ENCODE measurements at places on chromosomes 13 and 19.

DNA sequence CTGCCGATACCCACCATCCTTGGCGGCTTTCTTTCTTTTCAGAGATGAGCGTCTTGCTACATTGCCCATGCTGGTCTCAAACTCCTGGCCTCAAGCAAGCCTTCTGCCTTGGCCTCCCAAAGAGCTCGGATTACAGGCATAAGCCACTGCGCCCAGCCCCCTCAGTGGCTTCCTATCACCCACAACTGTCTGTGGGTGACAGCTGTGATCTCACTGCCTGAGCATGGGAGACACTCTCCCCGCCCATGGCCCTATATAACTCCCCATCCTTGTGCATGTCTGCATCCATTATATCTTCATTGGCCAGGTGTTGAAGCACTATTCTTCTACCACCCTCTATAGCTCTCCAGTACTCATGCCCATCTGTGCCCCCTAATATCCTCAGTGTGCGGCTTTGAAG, 76.2 kb downstream of the PTPRS start:
- no peak for DNase-seq

DNA sequence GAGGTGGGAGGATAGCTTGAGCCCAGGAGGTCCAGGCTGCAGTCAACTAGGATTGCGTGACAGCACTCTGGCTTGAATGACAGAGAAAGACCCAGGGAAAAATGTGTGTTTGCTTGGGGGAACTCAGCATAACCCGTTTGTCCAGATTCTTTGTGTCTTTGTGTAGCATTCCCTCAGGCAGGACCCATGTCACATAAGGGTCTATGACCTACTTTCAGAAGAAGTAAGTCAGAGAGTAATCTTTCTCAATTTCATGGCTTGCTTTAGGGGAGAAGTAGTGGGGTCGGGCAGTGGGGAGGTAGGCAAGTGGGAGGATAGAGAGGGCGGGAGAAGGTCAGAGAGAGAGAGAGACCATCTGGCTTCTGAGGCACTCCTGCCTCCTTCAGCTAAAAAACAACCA, 11.9 kb upstream of the PSPC1 start:
- DNase-seq, result no peak

GRCh38 chr19:36423925-36424324, 5.5 kb upstream of the ZFP82 start:
- no peak for DNase-seq

DNA sequence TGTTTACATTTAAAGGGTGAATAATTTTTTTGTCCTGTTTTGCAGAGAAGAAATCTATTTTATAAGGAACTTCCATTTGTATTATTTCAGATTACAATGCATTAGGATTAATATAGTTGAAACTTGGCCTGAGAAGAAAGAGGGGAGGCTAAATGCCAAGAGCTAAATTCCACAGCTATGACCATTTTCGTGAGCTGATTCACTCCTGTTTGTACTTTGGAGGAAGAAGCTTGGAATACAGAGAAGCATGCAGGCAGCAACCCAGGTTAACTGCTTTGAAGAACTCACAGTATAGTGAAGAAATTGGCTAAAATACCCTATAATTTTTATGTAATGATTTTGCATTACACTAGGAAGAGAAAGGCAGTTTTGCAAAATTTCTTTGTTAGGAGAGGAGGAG, 309.4 kb upstream of the KLF12 start:
- DNase-seq, result no peak

- DNase-seq, result no peak
Measured at GRCh38 chr19:31339411-31339810, 9.8 kb downstream of the TSHZ3 start.

DNA sequence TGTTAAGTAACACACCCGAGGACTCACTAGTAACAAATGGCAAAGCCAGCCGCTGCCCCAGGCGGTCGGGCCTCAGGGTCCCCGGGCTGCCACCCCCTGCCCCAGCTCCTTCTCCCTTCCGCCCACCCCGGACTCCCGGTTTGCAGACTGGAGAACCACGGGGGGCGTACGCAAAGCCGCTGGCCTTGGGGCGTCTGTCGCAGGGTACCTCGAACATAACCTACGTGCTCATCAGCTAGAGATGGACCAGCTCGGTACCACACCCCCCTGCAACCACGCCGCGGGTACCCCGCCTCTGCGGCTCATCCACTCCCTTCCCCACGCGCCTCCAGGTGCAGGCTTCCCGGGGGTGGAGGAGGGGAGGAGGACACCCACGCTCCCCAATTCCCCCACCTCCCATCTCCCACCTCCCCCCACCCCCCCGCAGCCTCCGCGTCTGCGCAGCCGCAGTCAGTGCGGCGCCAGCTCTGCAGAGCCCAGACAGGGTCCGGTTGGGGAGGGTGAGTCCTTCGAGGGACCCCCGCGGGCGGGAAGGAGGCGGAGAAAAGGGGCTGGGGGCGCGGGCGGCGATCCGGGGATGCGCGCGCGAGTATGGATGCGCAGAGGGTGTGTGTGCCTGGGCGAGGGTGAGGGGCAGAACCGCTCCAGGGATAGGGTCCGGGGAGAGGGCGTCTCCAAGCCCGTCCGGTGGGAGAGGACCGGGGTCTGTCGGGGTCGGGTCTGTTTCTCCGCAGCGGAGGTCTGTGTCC, at the start of gene SMIM17:
TSS of gene SMIM17 (plus strand) at position 449 of the 749 bp plus-strand sequence. CDS start 2,509 bp downstream, outside the sequence.
- DNase-seq, result no peak
